CD4-positive, alpha-beta T cell treated with Interferon gamma for 1 hour (primary cell): ENCODE measurements at places on chromosomes 7 and 10.

- DNase-seq: no peak
These were observed 97.2 kb downstream of the COBL start for GRCh38 chr7:51219261-51219988.

DNA sequence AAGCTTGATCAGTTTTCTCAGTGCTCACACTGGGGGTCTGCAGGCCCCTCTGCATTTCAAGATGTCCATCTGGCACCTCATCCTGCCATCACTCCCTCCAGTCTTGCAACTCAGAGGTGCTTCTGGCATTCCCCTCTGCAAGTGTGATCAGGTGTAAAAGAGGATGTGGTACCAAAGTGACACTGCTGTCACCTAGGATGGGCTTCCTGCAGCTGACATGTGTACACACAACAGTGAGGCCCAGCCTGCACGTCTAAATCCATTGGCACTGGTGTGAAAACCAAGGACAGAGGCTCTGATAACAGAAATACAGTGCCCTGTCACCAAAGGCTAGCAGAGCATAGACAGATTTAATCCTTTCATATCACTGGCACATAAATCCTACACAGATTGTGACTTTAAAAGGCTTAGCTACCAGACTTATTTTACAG, 162.5 kb upstream of the CELF2 start:
- no peak for DNase-seq

DNA sequence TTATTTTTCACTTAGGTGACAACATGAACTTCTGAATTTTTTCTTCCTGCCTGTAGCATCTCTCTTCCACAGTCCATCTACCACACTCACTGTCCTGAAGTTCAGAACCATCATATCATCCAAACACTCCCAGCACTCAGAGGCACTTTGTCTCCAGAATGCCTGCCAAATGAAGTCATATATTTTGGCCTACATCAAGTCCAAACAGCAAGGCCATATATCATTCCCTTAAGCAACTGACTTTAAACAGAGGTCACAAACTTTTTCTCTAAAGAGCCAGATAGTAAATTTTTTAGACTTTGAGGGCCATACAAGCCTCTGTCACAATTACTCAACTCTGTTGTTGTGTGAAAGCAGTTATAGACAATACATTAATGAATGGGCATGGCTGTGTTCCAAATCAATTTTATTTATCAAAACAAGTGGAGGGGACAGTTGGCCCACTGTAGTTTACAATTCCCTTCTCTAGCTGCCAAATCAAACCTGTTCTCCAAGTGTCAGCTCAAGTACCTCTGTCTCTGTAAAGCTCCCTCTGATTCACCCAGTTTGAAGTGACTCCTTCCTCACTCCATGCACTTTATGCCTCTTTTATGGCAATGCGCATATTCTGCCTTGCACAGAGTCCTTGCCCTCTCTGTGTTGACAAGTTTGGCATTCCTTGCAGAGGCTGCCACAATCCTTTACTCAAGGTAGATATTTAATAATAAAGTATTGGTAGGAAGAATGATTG, 305.7 kb downstream of the FZD1 start:
- DNase-seq: no peak

DNA sequence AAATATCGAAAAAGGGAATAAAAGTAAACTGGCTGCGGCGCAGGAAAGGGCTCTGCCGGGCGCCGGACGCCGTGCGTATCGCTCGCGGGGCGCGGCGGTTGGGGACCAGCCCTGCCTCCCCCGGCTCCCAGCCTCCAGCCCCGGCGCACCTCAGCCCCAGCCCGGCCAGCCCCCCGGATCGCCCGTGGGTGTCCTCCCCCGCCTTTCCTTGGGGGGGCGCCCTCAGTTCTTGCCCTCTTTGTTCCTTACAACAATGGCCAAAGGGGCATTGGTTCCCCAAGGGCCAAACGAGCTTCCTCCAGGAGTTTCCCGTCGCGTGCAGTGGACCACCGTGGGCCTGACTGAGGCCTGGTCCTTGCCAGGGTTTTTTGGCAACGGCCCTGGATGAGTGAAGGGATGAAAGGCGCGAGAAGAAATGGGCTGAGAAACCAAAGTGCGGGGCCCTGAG, 1.2 kb downstream of the MACROH2A2 start:
- no peak for DNase-seq

DNA sequence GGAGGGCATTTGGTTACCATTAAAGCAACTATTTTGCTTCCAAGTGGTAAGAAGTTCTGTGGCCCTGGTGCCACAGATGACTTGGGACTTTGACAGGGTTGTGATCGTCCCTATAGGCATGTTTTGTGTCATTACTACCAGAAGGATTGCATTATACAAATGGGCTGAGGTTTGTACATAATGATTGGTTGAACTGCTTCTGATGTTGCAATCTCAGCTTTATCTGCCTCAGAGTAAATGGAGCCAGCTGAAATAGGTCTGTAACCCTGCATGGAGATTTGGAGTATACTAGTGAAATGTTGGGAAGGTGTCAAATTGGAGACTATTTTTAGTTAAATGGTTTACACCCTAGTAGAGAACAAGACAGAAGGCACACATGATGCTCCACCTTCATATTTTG, 46.1 kb upstream of the SEPTIN7 start:
- no peak for DNase-seq

- no peak for DNase-seq
These were observed 844.4 kb downstream of the GATA3 start for GRCh38 chr10:8898745-8899330.

DNA sequence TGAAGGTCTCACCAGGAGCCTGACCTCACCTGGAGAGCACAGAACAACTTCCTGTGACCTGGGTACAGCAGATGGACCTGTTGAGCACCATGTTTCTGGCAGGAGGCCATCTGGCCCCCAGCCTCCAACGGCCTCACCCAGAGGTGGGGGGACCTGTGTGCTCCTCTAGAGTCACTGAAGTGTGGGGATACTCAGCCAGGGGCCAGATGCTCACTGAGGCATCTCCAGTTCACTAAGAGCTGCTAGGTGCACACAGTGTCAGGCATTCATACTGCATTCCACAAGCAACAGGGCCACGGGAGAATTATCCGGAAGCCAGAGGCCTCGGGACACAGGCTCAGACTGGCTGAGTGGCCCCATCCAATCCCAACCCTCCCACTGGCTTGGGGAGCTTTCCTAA, 161.4 kb downstream of the TCERG1L start:
- DNase-seq: no peak

DNA sequence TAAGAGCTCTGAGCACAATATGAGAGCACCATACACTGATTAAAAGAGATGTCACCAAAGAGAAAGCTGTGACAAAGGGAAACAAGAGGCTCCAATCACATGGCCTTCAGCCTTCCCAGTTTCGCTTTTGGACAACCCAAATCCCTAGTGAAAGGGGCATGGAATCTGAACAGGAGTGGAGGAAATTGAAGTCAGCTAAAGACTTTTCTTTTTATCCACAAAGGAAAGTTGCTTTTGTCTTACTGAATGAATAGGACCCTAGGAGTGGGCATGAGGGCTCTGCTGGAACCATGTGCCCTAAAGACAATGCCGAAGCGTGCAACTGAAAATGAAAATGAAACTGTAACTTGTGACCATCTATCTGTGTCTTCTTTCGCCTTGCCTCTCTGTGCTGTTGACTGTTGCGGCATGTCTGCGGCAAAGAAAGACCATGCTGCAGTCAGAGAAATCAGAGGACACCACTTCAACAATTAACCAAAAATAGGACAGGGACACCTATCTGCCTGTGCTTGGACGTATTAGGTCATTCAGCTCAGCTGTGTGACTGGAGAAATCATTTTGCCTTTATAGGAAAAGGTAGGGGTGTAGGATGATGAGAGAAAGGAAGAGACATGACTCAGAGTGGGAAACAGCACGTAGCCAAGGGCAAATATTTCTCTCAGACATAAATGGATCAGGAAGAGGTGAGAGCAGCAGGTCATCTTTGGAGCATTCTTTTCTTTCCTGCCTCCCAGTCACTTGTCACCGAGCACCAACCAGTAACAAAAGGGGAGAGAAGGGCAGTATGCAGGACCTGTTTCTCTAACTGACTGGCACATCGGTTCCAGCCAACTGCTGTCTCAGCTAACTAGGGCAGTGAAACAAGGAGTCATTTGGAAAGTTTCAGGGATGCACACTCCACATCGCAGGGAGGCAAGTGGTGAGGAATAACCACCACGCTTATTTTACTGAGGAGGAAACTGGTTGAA, 12.3 kb downstream of the CAV2 start:
- DNase-seq: no peak

GRCh38 chr10:13650961-13651360, 64.2 kb downstream of the PRPF18 start:
- DNase-seq: no peak

DNA sequence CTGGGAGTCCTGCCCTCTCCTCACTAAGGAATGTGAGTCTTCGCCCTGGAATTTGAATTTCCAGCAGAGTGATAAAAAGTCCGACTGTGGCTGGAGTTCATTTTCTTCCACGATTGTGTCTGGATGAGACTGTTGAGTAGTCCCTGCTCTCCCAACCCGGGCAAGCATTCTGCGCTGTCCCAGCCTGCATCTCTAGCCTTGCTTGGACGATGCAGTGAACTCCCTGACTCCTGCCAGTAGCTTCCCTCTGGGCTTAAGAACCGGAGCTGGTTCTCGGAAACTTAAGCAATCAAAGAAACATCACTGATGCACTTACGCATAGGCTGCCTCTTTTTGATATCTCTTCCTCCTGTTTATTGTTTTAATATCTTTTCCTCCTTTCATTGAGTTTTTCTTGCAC, 116.0 kb upstream of the FZD8 start:
- no peak for DNase-seq

DNA sequence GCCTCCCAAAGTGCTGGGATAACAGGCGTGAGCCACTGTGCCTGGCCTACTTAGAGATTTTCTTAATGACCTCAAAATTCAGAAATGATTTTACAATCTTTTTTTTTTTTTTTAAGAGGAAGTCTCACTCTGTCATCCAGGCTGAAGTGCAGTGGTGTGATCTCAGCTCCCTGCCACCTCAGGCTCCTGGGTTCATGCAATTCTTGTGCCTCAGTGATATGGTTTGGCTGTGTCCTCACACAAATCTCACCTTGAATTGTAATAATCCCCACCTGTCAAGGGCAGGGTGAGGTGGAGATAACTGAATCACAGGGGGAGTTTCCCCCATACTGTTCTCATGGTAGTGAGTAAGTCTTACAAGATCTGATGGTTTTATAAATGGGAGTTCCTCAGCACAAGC, 159.9 kb downstream of the DNAJC1 start:
- DNase-seq: no peak

DNA sequence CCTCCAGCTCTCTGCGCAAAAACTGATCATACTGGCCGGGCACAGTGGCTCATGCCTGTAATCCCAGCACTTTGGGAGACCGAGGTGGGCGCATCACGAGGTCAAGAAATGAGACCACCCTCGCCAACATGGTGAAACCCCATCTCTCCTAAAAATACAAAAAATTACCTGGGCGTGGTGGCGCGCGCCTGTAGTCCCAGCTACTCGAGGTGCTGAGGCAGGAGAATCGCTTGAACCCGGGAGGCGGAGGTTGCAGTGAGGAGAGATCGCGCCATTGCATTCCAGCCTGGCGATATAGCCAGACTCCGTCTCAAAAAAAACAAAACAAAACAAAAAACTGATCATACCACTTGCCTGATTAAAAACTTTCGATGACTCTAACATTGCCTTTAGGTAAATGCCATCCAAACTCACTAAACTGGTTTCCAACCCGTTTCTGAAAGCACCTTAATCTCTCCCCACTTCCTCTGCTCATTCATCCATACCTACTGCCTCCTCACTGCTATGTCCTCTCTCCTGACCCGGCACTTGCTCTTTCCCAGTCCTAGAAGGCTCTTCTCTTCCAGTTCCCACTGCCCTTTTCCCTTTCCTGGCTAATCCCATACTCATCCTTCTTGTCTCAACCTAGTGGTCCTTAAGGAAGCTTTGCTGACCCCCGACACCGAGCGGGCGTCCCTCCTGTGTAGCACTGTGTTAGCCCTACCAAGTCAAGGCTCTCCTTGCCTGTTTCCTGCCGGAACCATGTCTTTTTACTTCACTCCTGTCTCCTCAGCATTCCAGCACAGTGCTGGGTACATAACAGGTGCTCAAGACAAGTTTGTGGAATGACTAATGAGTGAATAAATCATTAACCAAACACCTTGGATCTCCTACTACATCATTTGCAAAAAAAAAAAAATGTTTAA, 686 bp upstream of the MIOS start:
- DNase-seq: no peak

GRCh38 chr7:1785839-1786238, 115.8 kb downstream of the ELFN1 start:
- DNase-seq: no peak

DNA sequence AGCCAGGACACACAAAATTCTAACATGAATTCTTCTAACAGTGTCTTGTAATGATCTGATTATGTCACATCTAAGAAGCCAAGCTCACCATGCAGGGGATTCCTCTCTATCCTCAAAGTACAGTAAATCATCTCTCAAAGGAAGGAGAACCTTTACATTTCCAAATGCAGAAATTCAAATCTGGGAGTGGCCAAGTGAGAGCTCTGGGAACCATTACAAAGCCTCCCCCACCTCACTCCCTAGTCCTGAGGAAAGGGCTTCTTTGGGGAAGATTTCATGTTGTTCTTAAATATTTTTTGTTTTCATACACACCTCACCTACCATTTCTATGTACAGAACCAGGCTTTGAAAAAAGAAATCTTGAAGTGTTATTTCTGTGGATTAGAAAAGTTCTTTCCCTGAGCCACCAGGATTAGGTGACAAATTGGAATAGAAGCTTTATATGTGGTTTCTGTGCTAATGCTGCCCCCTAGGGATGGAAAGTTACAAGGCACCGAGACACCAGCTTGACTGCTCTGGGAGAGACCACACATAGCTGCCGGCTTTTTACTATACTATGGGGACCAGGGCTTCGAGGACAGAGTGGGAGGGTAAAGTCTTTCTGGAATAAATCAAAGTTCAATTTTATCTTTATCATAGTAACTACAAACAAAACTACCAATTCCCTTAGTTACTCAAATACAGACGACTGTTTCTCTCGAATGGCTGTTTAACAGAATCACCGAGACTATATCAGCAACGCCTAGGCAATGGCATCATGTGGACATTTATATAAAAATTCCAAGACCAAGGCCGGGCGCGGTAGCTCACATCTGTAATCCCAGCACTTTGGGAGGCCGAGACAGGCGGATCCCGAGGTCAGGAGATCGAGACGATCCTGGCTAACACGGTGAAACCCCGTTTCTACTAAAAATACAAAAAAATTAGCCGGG, 116.1 kb downstream of the RNF216 start:
- peak; percentile 61 for DNase-seq

DNA sequence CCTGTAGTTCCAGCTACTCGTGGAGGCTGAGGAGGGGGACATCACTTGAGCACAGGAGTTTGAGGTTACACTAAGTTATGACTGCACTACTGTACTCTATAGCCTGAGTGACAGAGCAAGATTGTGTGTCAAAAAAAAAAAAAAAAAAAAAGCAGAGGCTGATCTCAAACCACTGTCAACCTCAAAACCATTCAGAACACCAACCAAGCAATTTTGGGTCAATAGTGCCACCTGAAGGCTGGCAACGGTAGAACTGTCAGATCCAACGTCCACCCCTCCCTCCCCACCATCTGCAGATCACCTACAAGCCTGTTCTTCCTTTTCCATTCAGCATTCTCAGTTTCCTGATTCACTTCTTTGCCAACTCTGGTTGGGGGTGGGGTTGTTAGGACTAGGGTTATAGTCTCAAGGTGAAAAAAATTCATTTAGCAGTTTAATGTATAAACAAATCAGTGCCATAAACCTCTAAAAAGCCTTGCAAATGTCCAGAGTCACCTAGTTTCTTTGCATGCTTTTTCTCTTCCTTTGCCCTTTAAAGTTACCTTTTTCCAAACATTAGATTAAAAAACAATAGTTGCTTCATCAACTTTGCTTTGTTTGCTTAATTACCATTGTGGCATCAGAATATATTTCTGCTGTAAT, 2.6 kb downstream of the MRPS33 start:
- DNase-seq: peak; percentile 78
